ENCODE measurements at places on chromosomes 2 and 18.

DNA sequence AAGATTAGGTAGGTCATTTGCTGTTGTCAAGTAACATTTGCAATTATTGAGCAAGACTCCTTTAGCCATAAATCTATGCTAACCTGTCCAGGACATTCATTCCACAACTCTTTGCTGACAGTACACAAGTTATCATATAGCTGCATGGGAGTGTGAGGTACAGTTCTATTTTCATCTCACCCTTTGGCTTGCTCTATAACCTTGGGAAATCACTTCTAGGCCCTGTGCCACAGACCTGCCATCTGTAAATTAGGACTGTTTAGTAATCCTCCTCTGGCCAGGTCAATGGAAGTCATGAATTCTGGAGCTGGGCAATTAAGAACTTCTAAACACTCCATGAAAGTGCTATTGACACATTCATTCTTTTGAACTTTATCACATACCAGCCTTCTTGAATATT lies 34.6 kb upstream of the PAIP2B start:
- DNase-seq: no peak

- DNase-seq: no peak
These were observed 53.9 kb downstream of the WDSUB1 start for GRCh38 chr2:159232456-159233170.

GRCh38 chr2:25817630-25818029 lies 60.7 kb downstream of the ASXL2 start:
- no peak for DNase-seq

GRCh38 chr2:44679990-44680389 lies 261.5 kb upstream of the SIX3 start:
- no peak for DNase-seq

Measured in astrocyte of the cerebellum (primary cell).